Kidney epithelial cell (primary cell): ENCODE measurements at places on chromosomes 5 and 9. TPM values are rescaled to one million over a fixed set of nuclear protein-coding genes. Genes with fewer than 3 reads are reported as not detected.

The ENHO gene
- 1.5 TPM in 1 of 2 replicates, not detected in the other for total RNA-seq

The TMEM252 gene
- total RNA-seq: not detected in 2 replicates

The TLE1 gene
- 63.5 and 64.1 TPM in 2 replicates for total RNA-seq

The IL9 gene
- not detected in 2 replicates for total RNA-seq

The N4BP3 gene
- total RNA-seq: 6.0 and 6.8 TPM in 2 replicates

The LTC4S gene
- total RNA-seq: 0.41 and 5.1 TPM in 2 replicates

The EHMT1 gene
- 59.9 and 70.9 TPM in 2 replicates for total RNA-seq

The OR2V1 gene
- total RNA-seq: not detected in 2 replicates

The PCDHGA10 gene
- total RNA-seq: 5.5 and 6.0 TPM in 2 replicates

The LIX1 gene
- 0.07 TPM in 1 of 2 replicates, not detected in the other for total RNA-seq

The PLPP7 gene
- total RNA-seq: 2.6 and 4.6 TPM in 2 replicates

The PCDHB10 gene
- total RNA-seq: 1.6 and 3.4 TPM in 2 replicates

The TRPM3 gene
- total RNA-seq: 0.07 TPM in 1 of 2 replicates, not detected in the other

The FBXW2 gene
- 24.6 and 25.3 TPM in 2 replicates for total RNA-seq

The CATSPER3 gene
- total RNA-seq: 0.13 TPM in 1 of 2 replicates, not detected in the other

The TGFBI gene
- 443 and 453 TPM in 2 replicates for total RNA-seq
